Lower leg skin (tissue), 4 donors: ENCODE measurements at places on chromosomes 5 and 9. TPM values are rescaled to one million over a fixed set of nuclear protein-coding genes. Genes with fewer than 3 reads are reported as not detected.
A peak's percentile ranks its signal among the peaks of the same experiment; 100 is the strongest.

MSX2 gene
- 6.7 TPM for total RNA-seq

SLC6A18 gene
- not detected for total RNA-seq

- DNase-seq, result no peak
Observed at GRCh38 chr9:136533775-136534157, 12.1 kb downstream of the NOTCH1 start.

CAST gene
- 415 TPM for total RNA-seq

GRCh38 chr9:83247732-83248131, 184.8 kb upstream of the RASEF start:
- no peak for DNase-seq

DNA sequence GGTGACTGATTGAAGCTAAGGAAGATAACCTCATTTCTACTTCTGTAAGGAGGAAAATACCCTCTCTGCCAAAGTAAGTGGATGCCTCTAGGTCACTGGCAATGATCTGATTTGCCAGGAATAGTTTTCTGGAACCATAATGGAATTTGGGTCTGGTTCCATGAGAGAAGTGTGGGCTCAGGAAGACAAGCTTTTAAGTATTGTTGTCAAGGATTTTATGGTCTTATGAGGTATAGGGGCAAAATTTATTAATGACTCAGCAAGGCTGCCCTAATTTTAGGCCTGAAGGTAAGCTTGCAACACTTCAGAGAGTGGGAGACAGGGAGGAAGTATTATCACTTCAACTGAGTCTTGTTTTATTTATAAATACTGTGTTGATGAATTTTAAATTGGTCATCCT, 322.6 kb upstream of the ACTBL2 start:
- DNase-seq, result no peak

GRCh38 chr9:113349445-113350094, at the start of gene BSPRY:
Gene BSPRY (plus strand): TSS chr9:113349541. CDS start chr9:113349580, 39 bp downstream.
- no peak for DNase-seq

GRCh38 chr5:165673499-165673898, 2168.1 kb downstream of the MAT2B start:
- no peak for DNase-seq

DNA sequence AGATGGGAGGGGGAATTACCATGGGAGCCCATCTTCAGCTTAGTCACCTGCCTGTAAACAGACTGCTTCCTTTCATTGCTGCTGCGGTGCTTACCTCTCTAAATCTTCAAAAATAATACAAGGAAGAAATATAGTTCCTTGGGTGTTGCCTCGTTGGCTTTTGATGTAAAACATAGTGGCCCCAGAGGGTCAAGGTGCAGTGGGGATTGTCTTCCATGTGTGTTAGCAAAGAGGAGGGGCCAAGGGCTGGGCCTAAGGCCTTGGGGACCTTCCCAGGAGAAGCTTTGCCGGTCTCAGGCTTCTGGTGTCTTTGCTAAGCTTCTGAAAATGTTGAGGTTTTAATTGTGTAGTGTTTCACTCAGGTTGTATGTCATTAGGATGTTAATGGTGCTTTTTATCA, 90.0 kb downstream of the PDE8B start:
- DNase-seq, result no peak

GRCh38 chr9:19230355-19231125, at the start of gene DENND4C:
Gene DENND4C (plus strand): TSS chr9:19230693. CDS start chr9:19276175, 45,482 bp downstream.
- peak; percentile 96 for DNase-seq

DNA sequence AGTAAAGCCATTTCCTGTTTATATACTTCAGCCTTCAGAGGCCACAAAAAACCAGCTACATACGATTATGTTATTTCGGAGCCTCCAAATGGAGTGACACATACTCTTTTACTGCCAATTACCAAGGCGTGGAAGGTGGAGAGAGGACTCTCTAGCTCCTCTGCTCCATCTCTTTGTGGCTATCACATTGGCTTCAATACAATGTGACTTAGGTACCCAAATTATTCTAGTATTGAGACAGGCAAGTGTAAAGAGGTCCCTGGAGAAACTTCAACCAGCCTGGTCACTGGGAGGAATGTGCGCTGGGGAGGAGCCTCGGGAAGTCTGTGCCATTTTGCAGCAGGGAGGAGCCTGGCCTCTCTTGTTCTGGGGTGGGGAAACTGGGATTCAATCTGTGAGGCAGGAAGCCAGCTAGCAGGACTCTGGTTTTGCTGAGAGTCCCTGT, 85.8 kb upstream of the TAS2R1 start:
- no peak for DNase-seq

TCOF1 gene
- 33.6 TPM for total RNA-seq

NME5 gene
- 1.7 TPM for total RNA-seq

ZFP2 gene
- 2.1 TPM for total RNA-seq

PROB1 gene
- total RNA-seq, result 0.25 TPM

DNA sequence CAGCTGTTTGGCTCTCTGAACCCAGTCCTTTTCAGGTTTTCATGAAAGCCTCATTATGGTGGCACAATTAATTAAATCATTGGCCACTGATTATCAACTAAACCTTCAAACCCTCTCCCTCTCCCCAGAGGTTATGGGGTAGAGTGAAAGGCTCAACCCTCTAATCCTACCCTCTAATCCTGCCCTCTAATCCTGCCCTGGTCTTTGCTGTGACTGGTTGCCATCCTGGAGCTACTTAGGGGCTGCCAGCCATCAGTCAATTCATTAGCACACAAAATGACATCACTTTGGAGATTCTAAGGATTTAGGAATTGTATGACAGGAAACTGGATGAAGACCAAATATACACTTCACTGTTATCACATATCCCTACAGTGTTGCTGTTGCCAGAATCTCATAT, 36.1 kb downstream of the ANKS6 start:
- no peak for DNase-seq

DNA sequence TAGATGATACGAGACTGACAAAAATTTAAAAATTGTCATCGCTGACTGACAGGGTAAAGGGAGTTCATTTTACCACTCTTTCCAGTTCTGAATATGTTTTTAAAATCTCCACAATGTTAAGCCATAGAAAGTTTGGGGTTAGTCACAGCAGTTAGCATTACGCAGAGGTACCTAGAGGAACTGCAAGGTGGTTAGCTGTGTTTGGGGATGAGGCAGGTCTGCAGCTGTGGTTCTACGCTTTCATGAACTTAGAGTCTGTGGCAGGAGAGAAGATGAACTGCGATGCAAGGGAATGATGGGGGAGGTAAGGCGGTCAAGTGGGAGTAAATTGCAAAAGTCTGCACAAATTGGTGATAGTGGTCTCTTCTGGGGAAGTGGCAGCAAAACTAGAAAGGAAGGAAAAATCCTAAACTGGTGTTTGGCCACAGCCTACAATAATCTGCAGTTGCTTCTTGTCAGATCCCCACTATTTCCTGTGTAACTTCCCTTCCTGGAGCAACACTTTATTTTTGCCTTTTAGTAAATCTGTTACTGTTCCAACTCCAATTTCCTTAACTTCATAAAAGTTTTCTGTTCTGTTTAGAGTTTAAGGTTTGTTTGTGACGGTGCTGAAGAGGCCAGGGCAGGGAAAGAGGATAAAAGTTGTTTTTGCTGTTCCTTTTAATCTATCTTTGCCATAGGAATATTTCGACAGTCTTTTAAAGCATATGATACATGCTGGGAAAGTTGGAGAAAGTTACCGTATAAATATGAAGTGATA, 38.6 kb upstream of the SNX2 start:
- DNase-seq, result no peak

DNA sequence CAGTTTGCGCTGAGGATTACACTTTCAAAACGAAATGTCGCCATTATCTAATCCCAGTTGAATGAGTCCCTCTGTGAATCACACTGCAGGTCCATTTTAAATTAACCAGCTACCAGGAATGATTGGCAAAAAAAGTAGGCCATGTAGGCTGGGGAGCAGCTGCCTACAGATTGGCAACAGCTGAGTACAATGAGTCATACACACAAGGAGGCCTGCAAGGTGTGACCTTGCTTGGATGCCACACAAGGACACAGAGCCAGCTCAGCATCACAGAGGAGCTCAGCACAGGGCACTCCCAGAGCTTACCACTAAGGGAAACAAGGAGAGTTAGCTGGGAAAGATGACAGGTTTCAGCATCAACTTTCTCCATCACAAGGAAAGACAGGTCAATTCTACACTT, 12.9 kb downstream of the HAVCR1 start:
- DNase-seq, result no peak

TLR4 gene
- 11.3 TPM for total RNA-seq

PRRX2 gene
- 16.3 TPM for total RNA-seq

- peak; percentile 47 for DNase-seq
Observed at GRCh38 chr5:138632900-138633489, 57.8 kb upstream of the HSPA9 start.

GRCh38 chr9:35686222-35687203, 3.2 kb downstream of the TPM2 start:
- no peak for DNase-seq

DNA sequence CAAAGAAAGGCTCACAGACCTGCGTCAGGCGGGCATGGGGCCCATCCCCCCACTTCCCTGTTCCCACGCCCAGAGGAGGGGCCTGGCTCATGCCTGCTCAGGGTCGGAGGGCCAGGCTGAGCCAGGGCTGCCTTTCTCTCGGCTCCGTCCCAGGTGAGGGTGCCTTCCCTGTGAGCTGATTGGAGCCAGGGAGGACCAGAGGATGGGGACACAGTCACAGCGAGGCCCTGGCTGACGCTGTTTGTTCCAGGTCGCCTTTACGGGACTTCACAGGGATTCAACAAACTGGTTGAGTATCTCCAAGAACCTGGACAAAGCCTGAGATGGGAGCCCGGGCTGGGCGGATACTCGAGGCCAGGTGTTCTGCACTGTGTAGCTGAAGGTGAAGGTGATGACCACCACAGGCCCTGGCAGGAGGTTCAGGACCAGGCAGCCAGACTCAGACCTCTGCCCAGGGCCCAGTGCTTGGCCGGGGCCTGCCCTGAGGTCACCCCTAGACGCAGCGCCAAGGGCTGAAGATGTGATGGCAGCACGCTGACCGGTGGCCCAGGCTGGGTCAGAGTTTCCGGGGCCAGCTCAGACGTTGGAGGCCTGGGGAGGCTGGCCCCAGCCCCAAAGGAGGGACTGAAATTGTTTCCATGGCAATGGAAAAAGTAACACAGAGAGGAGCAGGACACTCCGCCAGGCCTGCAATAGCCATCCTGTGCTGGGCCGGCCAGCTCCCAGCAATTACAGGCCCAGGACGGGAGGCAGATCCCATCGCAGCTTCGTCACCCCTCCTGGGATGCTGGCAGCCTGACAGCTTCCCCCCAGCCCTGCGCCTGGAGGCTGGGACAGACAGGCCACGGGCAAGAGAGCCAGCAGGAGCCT, 65.3 kb upstream of the ADAMTS2 start:
- DNase-seq, result no peak

- DNase-seq, result peak; percentile 83
Observed at GRCh38 chr9:18438300-18438925, 35.5 kb upstream of the ADAMTSL1 start.

DNA sequence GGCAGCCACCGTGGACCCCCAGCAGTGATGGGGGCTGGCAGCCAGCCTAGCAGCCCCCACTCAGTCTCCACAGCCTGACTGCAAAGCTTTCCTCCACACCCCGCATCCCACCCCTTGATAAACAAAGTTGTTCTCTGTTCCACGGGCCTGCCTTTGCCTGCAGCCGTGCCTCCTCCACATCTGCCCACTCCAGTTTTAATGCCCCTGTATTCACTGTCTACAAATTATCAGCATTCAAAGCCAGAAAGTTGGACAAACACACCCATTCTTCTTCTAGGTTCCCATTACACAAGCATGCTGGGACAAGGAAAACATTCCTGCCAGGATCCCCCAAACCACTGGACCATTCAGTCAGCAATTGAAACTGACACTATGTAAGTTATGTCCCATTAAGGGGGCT, 23.0 kb upstream of the NR5A1 start:
- no peak for DNase-seq

DNA sequence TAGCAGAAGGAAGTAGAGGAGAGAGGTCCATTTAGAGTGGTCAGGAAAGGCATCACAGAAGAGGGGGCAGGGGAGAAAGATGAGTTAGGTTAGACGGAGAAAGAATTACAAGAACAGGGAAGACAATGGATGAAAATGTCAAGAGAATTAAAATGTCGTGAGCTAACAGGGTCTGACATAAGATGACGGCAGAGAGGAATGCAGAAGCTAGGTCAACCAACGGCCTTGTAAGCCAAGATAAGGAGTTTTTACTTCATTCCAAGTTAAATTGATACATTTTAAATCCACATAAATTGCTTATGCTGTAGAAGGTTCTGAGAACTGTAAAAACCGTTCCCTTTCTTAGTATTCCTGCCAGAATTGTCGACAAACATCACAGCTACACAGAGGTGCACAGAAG, 896.9 kb upstream of the DMAC1 start:
- no peak for DNase-seq

RNF180 gene
- total RNA-seq, result 14.5 TPM

DNA sequence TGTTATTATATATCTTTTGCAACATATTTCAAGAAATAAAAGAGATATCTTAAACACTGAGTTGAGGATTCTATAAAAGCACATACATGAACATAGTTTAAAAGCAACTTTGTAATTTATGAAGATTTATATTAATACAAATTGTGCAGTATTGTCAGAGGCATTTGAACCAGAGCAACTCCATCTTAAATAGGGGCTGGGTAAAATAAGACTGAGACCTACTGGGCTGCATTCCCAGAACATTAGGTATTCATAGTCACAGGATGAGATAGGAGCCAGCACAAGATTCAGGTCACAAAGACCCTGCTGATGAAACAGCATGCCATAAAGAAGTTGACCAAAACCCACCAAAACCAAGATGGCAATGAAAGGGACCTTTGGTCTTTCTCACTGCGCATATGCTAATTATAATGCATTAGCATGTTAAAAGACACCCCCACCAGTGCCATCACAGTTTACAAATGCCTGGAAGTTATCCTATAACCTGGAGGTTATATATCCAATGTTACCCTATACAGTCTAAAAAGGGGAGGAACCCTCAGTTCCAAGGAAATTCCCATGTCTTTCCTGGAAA, 320.2 kb downstream of the FAM170A start:
- no peak for DNase-seq

DNA sequence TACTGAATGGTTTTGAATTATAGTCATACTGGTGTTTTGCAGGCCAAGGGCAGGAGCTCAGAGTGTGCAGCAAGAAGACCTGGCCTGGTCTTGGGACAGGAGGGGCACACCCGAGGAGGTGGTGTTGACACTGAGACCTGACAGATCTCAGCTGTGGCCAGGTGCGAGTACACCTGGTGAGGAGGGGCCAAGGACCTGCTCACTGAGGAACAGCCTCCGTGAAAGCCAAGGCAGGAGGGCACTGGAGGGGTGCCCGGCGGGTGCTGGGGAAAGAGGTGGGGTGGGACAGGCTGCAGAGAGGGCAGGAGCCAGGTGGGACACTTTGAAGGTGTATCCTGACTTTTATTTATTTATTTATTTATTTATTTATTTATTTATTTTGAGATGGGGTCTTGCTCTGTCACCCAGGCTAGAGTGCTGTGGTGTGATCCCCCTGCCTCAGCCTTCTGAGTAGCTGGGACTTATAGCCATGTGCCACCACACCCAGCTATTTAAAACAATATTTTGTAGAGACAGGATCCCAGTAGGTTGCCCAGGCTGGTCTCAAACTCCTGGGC, 23.3 kb upstream of the LAMC3 start:
- DNase-seq, result no peak

GRCh38 chr9:134571946-134572917, 69.4 kb upstream of the COL5A1 start:
- peak; percentile 8 for DNase-seq
